Stimulated activated CD8-positive, alpha-beta memory T cell treated with anti-CD3 and anti-CD28 coated beads, Interleukin-12 subunit alpha, Interleukin-12 subunit beta, amount 100 ng/mL, for 4 hours (primary cell): ENCODE measurements at places on chromosomes 5 and 9.

- DNase-seq = no peak
These were observed 612.6 kb downstream of the PSAT1 start for GRCh38 chr9:78909566-78909965.

DNA sequence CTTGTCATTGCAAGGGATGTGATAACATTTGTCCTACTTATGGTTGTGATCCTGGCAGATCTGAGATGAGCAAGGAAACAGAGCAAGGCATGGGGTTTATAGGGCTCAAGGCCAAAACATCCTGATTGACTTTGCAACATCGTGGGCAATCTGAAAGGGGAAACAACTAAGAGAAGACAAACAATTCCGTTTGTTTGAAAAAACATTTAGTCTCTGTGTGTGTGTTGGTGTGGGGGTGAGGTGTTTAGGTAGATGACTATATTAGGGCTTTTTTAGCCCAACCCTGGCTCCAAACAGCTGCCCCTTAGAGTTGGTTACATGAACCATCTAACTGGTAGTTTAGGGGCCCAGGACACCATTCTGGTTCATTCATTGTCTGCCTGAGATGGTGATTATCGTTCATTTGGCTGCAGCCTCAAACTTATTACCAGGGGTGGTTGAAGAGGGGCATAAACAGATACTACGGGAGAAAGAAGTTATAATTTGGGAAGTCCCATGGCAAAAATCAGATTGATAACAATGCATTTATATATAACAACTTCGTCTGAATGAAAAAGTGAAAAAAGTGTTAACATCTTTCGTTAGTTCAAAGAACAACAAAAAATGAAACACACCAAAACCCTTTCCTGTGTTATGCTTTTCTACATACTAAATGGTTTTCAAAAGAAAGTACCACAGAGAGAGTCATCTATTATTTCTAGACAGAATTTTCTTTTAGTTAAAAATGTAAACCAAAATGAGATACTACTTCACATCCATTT is 5.7 kb downstream of the FYB1 start:
- DNase-seq = no peak

DNA sequence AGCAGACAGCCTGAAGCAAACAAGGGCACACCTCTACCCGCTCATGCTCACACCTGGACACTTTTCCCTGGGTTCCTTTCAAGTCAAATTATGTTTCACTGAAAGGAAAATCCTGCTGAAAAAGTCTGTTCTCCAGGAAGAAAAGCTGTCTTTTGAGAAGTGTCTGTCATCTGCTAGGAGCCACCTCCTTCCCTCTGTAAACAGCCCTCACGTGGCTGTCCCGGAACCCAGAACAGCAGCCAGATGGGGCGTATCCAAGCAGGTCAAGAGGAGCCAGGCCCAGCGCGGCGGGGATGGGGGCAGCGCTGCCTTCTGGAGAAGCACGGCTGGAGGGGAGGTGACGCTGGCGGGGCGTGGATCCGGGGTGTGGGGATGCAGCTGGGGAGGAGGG is at the start of gene PNPLA7:
Gene PNPLA7 (minus strand): TSS at position 172 of the 391 bp plus-strand sequence. CDS start 205 bp downstream, outside the sequence.
- DNase-seq = no peak

GRCh38 chr5:109917154-109917546 is 227.4 kb downstream of the MAN2A1 start:
- DNase-seq = no peak

DNA sequence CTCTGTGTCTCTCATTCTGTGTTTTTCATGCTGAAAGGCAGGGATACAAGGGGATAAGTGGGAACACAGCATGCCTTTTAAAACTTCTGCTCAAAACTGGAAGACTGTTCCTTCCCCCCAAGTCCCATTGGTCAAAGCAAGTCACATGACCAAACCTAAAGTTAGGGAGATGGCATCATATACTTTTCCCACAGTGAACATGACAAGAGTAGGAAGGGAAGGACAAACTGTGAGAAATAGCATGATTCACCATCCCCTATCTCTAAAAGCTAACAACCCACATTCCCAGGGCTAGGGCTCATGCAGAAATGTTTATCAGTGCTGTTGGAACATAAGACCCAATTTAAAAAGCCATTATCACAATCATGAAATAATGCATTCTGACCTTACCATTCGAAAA is 24.2 kb upstream of the SHISAL2B start:
- DNase-seq = no peak

DNA sequence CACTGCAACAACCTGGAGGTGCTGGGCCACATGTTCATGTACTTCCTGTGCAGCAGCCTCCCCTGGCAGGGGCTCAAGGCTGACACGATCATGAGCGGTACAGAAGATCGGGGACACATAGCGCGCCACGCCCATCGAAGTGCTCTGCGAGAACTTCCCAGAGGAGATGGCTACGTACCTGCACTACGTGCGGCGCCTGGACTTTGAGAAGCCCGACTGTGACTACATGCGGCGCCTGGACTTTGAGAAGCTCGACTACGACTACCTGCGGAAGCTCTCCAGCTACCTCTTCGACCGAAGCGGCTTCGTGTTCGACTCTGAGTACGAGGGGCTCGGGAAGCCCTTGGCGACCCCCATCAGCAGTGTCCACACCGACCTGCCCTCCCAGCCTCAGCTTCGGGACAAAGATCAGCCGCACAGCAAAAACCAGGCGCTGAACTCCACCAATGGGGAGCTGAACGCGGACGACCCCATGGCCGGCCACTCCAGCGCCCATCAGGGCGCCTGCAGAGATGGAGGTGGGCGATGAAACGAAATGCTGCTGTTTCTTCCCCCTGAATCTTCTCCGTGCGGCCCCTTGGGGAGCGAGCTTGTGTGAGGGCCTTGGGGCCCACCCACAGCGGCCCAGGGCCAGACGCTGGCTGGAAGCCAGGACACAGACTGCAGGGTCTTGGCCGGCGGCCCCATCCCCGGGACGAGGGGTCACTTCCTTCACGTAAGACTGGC is 56.5 kb downstream of the JAK2 start:
- DNase-seq = no peak

GRCh38 chr5:160185626-160186360 is 43.5 kb upstream of the FABP6 start:
- DNase-seq = no peak

- DNase-seq = no peak
These were observed 42.4 kb downstream of the PDE6A start for GRCh38 chr5:149902177-149902576.

GRCh38 chr5:93722588-93722987 is 18.8 kb downstream of the POU5F2 start:
- DNase-seq = no peak

GRCh38 chr5:691817-692528 is 1.2 kb downstream of the TPPP start:
- no peak for DNase-seq
